Activated CD4-positive, alpha-beta T cell treated with anti-CD3 and anti-CD28 coated beads, Interleukin-2, amount 10 ng/mL, durations not matched to agents 24 days and 14 days (primary cell): ENCODE measurements at places on chromosomes 11 and 22. TPM values are rescaled to one million over a fixed set of nuclear protein-coding genes. Genes with fewer than 3 reads are reported as not detected.

DNA sequence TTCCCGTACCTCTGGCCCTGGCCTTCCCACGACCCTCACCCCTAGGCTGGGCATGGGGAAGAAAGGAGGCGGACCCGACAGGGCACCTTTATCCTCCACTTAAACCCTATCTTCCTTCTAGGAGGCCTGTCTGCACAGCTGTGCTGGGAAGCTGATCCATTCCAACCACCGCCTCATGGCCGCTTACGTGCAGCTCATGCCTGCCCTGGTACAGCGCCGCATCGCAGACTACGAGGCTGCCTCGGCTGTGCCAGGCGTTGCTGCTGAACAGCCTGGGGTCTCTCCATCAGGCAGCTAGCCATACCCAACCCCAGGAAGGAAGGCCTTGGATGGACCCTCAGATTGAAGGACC, 599 bp downstream of the TIMM10B start:
- DNase-seq: no peak

GRCh38 chr11:36449561-36450096, 60.4 kb downstream of the TRAF6 start:
- DNase-seq: no peak

GRCh38 chr11:29135504-29135903, 881.3 kb downstream of the KCNA4 start:
- DNase-seq: no peak

DNA sequence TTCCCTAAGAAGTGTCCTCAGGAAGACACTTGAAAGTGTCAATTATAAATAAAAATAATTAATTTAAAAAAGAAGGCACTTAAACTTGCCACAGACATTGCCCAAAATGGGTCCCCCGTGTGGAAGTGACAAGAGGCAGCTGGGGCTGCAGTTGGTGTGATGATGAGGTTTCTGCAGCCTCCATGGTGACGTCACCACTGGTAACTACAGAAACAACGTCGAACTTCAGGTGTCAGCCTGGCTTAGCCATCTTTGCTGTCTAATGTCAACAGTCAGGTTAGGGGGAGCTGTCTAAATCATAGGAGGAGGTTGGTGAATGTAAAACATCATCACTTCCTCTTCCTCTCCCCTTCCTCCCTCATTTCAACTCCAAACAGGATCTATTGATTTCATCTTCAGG, 328.6 kb downstream of the MN1 start:
- DNase-seq: no peak

- no peak for DNase-seq
These were observed 1.1 kb upstream of the OR10A5 start for GRCh38 chr11:6844356-6844755.

DNA sequence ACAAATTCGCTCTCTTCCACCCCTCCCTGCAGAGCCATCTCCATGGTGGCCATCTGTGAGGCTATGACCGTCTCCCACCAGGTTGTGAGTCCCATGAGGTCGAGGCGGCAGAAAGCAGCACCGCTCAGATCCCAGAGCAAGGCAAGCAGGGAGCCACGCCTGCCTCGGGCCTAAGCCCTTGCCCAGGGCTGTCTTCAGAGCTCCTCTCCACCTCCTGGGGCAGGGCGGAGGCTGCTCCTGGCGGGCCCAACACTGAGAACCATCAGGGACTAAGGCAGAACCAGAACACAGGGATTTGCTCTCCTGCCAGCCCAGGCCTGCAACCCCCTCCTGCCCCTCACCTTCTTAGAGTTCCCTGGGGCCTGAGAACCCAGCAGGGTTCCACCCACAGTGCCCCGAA, 80.9 kb upstream of the WNT11 start:
- DNase-seq: no peak

DNA sequence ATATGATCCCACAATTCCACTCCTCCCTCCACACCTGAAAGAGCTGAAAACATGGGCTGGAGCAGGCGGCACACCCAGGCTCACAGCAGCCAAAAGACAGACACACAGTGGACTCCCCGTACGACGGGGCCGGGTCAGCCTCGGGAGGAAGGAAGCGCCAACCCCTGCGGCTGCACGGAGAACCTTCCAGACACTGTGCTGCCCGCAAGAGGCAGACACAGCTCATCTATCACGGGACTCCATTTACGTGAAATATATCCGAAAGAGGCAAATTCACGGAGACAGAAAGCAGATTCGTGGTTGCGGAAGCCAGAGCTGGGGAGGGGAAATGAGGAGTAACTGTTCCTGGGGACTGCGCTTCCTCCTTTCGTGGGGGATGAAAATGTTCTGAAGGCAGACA, 165.0 kb downstream of the BRD1 start:
- DNase-seq: no peak

DNA sequence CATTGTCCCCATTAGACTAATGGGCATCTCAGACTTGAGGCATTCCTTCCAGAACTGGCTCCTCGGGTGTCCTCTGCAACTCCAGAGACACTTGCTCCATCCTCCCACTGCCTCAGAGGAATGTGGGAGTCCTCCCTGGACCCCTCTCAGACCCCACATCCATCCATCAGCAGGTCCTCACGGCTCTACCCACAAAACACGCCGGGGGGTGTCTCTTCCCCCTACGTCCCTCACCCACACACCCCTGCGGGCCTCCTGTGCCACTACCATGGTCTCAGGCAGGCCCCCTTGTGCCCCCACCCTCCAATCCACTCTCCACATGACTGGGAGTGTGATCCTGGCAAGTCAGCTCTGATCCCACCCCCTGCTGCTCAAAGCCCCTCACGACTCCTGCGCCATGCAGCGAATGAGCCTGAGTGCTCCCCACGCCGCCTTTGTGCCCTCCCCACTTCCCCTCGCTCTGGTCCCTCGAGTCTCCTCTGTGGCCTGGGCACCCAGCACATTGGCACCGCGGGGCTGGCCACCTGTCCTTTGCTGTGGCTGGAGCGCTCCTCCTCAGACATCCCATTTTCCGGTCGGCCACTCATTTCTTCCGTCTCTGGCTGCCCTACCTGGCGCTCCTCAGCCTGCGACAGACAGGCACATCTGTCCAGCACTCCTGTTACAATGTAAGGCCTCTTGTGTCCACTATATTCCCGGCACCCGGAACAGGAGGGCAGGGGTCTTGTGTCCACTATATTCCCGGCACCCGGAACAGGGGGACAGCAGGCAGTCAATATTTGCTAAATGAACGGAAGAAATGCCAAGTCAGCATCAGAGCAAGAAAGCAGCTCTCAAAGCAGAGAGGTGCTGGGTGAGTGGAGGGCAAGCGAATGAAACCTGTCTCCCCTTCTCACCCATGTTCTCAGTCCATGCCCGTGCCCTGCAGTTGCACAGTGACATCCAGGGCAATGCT, 14.2 kb upstream of the MOB2 start:
- DNase-seq: no peak

- DNase-seq: no peak
These were observed 34.4 kb upstream of the ZBED5 start for GRCh38 chr11:10892250-10892649.

DNA sequence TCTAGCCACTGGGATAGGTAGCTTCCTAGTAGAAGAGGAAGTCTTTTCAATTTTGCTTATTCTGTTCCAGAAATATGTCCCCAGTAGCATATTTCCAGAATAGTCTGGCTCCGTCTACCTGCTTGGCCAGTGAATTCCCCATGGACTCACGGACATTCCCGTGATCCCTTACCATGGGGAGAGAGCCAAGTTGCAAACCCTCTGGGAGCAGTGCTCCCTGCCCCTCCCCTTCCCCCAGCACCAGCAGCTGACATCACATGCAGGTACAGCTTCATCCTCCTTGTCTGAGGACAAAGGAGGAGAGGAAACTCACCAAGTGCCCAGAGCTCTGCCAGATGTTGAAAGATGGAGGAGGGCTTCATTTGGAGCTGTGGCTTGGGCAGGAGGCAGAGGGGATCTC, 61.2 kb downstream of the GRAMD1B start:
- DNase-seq: no peak

DNA sequence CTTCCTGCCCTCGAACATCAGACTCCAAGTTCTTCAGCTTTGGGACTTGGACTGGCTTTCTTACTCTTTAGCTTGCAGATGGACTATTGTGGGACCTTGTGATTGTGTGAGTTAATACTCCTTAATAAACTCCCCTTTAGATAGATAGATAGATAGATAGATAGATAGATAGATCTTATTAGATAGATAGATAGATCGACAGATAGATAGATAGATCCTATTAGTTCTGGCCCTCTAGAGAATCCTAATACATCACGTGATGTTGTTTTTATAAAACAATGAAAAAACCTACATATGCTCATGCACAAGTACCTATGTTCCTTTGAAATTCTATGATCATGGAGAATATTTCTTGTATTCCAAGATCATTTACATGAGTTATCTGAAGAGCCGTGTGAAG, 23.9 kb downstream of the APOBEC3H start:
- DNase-seq: no peak

- no peak for DNase-seq
These were observed 16.5 kb downstream of the SGSM1 start for GRCh38 chr22:24822471-24822870.

DNA sequence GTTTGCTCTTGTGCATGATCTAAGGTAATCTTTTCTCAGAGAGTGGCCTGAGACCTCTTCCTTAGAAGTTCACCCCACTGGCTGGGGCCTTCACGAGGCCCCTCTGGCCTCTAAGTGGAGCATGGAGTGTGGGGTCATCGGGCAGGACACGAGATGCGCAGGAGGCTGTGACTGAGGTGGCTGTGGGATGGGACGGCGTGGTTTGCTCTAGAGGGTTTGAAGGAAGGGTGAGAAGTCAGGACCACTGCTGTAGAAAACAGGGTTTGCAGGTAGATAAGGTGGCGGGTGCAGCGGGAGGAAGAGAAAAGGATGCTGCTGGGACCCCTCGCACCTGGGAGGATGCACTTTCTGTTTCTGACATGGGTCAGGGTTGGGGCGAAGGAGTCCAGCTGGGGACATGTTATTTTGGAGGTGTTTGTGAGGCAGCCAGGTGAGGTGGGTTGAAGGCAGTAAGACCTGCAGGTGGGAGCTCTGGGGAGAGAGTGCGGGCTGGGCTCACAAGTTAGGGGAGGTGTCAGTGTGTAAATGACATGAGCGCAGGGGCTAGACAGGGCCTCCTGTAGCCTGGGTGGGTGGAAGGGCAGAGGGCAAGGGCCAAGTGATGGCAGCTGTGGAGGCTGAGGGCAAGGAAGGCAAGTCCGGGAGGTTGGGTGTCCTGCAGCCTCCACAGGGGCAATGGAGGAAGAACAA, 62.5 kb downstream of the KCNQ1 start:
- DNase-seq: no peak

DNA sequence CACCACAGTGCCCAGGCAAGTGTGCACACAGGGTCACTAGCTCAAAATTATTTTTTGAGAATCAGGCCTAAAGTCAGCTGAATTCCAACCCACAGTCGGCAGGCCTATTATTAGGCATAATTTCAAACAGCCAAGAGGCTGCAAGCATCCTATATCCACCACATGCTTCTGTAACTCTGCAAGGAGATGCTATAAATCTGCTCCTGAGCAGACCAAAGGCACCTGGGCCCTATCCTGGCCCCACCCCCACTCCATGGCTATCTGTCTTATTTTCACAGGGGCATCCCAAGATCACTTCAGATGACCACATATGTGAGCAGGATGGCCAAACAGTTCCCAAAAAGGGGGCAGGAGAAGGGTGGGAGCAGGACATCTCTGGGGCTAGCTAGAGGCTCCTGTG, 44.6 kb downstream of the TCF20 start:
- DNase-seq: no peak

DNA sequence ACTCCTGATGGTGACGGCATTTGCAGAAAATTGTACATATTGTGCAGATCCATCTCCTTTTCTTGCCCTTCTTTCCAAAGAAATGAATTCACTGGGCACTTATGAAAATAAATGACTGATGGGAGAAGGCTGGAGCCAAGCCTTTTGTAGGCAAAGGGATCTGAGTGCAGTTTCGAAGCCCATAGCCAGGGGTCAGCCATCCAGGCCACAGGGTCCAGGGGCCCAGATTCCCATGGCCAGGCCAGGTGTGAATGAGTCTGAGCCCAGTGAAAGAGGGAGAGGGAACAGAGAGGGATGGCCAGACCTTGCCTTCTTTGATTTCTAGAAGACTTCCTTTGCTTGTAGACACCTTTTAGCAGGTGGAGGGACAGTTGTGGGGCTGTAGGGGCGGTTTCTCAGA, 209.1 kb downstream of the KIRREL3 start:
- no peak for DNase-seq

- no peak for DNase-seq
These were observed 15.4 kb downstream of the ART5 start for GRCh38 chr11:3626250-3626960.

DNA sequence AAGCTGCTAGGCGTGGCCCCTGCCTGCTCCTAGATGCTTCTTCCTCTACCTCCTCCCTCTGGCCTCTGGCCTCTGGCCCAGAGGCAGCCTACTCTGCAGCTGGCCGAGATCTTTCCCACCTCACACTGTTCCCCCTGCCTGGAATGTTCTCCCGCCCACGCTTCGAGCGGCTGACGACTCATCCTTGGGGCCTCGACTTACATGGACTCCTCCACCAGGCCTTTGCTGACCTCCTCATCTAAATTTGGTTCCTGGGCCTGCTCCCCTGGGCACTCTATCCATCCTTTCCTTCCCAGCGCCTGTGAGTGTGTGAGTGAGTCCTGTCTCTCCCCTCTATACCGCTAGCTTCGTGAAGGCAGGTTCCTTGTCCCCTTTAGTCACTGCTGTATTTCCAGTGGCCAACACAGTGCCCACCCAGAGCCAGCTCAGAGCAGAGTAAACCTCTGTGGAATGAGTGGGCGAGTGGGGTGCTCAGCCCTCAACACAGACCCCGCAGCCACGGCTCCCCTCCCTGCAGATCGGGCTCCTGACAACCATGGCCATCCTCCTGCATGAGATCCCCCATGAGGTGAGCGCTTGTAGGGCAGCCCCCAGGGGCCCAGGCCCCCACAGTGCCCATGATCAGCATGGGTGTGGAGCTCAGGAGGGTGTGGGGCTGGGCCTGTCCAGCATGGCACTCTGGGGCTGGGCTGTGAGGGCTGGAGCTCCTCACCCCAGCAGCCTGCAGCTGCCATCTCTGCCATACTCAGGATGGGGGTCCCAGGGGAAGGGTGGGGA, 5.7 kb downstream of the SLC39A13 start:
- DNase-seq: no peak

OPCML gene
- total RNA-seq: not detected in 2 replicates

OR56A1 gene
- not detected in 2 replicates for total RNA-seq

CADM1 gene
- total RNA-seq: 0.26 and 0.72 TPM in 2 replicates

MMP3 gene
- total RNA-seq: not detected in 2 replicates

SCN3B gene
- not detected in 2 replicates for total RNA-seq

ZFTA gene
- 3.8 and 5.3 TPM in 2 replicates for total RNA-seq

UPK3A gene
- total RNA-seq: not detected in 2 replicates

OR5B3 gene
- total RNA-seq: not detected in 2 replicates

HMBS gene
- 60.9 and 62.8 TPM in 2 replicates for total RNA-seq

SLC25A18 gene
- not detected in 2 replicates for total RNA-seq

RAPSN gene
- 0.42 and 1.0 TPM in 2 replicates for total RNA-seq

RIMBP3C gene
- total RNA-seq: 0.19 and 0.26 TPM in 2 replicates

ZP1 gene
- total RNA-seq: not detected in 2 replicates

RDX gene
- total RNA-seq: 87.6 and 88.4 TPM in 2 replicates

MYEOV gene
- total RNA-seq: 0.21 and 0.83 TPM in 2 replicates
